ENCODE measurements at places on chromosomes 6 and 20.

GRCh38 chr6:11283629-11284028 is 51.2 kb upstream of the NEDD9 start:
- no peak for DNase-seq

DNA sequence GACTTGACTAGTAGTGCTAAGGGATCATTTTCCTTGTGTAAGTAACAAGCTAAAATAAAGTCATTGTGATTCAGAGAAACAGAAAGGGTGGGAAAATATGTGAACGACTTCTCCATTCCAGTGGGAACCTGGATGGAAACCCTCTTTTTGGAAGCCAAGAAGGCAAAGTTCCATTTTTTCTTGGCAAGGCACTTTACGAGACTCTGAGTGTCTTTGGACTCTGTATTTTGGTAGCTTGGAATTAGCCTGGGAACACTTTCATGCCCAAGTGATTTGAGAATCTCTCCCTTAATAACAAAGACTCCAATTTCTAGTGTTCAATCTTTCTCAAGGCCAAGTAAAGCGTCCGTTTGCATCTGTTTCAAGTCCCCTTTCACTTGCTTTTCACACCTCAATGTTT is 100.5 kb upstream of the SASH1 start:
- no peak for DNase-seq

DNA sequence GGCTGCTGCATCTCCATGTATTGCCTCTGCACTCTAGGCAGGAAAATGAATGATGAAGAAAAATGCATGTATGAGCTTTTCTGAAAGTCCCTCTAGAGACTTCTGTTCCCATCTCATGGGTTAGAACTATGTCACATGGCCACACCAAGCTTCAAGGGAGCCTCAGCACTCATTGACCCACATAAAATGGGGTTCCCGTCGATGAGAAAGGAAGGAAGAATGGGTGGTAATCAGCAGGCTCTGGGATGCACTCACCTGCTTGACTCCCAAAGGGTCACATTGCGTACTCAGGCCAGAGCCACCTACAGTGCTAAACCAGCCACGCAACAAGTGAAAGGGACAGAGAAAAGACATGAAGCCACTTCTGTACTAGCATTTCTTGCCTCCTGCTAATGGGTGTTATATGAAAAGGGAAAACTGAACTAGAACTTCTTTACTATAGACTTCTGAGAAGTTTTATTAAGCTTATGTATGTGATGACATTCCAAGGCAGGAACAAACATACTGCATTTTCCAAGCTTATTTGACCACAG is 95.8 kb upstream of the GCM1 start:
- DNase-seq, result no peak

DNA sequence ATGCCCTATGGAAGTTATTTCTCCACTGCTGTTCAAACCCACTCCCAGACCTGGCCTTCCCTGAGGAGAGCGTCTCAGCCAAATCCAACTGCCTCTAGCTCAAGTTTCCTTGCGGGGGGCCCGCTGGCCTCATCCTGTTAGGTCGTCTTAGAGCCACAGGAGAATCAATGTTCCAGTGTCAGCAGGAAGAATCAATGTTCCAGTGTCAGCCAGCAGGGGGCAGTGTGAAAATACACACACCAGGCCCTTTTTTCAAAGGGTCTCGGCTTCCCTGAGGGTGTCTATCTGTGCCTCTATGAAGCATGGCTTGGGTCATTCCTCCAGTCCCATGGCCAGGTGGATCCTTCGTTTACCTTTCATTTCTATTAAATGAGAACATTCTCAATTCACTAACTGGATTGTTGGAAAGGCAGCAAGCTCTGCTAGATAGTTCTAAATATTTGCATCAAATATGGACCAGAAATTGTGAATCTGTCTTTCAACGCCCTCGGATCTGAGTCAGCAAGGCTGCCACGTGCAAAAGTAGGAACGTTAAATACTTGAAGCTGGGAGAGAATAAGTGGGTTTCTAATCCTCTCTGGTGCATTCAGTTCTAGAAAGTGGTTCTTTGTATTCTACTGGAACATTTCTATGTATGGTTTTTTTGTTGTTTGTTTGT is 19.2 kb downstream of the PRND start:
- DNase-seq, result peak; percentile 80

GRCh38 chr6:87791485-87791884 is 89.5 kb upstream of the AKIRIN2 start:
- DNase-seq, result no peak

DNA sequence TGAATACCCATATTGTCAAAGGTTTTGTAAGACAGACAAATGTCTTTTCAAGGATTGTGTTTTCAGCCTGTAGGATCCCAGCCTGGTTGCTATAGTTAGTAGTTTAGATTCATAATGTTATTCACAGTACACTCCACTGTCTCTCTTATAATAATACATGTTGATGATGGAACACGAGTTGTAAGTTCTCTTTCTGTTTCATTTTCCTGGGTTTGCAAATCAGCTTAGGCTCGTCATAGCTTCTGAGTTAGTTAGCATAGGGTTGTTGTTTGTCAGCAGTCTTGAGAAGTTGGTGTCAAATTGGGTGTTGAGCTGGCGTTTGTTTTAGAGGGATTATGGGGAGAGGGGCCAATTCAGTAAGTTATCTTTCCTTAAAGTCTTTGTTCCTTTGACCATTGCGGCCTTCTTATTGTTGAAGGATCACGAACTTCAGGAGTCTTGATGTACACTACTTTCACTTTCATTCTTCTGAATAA is 45.8 kb downstream of the QKI start:
- DNase-seq, result peak; percentile 7

- DNase-seq, result no peak
Observed at GRCh38 chr6:99592900-99593299, 13.7 kb upstream of the PRDM13 start.

GRCh38 chr6:52305948-52306767 is 21.6 kb upstream of the MCM3 start:
- DNase-seq, result peak; percentile 42

GRCh38 chr20:43536817-43537440 is 21.9 kb upstream of the SGK2 start:
- no peak for DNase-seq

GRCh38 chr6:148423601-148424270 is 81.1 kb downstream of the SASH1 start:
- no peak for DNase-seq

DNA sequence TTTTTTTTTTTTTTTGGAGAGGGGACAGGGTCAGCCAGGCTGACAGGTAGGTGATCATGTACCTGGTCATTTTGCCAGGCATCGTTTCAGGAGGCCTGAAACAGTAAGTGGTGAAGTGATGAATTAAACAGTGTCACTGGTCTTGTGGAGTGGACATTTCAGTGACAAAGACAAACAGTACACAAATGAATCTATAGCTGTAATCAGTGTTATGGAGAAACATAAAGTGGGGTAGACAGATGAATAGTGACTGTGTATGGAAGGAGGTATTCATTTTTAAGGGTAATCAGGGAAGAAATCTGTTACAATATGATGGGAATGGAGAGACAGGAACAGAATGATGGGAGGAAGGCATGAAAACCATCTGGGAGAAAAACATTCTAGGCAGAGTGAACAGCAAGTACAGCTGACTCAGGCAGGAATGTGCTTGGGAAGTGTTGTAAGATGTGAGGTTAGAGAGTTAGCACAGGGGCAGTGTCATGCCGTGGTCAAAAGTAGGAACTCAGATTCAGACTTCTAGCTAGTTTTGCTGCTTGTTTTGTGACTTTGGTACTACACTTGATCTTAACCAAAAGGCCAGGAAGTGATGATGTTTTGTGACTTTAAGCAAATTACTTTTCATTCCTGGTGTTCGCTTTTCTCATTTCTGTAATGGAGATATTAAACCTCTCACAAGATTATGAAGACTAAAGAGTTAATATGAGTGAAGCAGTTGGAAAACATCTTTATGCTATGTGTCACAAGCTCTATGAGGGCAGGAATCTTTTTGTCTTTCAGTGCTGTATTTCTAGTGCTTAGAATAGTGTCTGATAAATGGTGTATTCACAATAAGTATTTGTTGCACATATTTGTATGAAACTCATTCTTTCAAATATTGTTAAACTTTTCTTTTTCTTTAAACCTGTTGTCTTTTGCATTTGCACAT is 43.4 kb downstream of the QKI start:
- no peak for DNase-seq
